ENCODE measurements at places on chromosomes 2 and 18.

GRCh38 chr18:46155641-46156051 lies 51.5 kb downstream of the HAUS1 start:
- peak; percentile 55 for DNase-seq

DNA sequence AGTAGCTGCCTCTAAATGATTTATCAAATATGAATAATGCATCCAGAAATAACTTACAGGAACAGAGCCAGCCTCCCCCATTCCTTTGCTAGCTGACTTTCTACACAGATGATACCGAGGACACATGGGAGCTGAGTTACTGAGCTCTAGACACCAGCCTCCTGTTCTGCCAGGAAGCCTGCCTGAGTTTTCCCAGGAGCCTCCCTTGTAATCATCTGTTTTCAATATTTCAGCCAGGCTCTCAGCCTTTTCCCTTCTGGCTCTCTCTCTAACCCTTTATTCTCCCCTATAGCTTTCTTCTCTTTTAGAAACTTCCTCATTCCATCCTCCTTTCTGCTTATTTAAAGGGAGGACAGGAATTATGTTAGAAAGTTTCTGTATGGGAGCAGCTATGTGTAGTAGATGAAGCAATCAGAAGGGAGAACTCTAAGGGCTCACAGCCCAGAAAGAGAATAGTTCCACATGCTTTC lies 911.6 kb downstream of the TDRD15 start:
- no peak for DNase-seq

- no peak for DNase-seq
These were observed 219.4 kb upstream of the SIX3 start for GRCh38 chr2:44722026-44722625.

GRCh38 chr2:210533389-210533788 lies 23.0 kb upstream of the CPS1 start:
- no peak for DNase-seq

GRCh38 chr2:19818543-19818942 lies 83.2 kb downstream of the TTC32 start:
- DNase-seq, result no peak

DNA sequence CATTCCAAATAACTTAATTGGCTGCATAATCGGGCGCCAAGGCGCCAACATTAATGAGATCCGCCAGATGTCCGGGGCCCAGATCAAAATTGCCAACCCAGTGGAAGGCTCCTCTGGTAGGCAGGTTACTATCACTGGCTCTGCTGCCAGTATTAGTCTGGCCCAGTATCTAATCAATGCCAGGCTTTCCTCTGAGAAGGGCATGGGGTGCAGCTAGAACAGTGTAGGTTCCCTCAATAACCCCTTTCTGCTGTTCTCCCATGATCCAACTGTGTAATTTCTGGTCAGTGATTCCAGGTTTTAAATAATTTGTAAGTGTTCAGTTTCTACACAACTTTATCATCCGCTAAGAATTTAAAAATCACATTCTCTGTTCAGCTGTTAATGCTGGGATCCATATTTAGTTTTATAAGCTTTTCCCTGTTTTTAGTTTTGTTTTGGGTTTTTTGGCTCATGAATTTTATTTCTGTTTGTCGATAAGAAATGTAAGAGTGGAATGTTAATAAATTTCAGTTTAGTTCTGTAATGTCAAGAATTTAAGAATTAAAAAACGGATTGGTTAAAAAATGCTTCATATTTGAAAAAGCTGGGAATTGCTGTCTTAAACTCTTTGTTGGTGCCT lies 1.4 kb downstream of the PCBP1 start:
- DNase-seq, result no peak

Data from activated effector memory CD4-positive, alpha-beta T cell treated with Interleukin-2 at 50 U/mL for 16 hours (primary cell).